Cerebellar nuclear complex (tissue), 1 donor: ENCODE measurements at places on chromosomes 6 and 20.

- DNase-seq: no peak
Measured at GRCh38 chr6:40922281-40922680, 116.7 kb downstream of the UNC5CL start.

DNA sequence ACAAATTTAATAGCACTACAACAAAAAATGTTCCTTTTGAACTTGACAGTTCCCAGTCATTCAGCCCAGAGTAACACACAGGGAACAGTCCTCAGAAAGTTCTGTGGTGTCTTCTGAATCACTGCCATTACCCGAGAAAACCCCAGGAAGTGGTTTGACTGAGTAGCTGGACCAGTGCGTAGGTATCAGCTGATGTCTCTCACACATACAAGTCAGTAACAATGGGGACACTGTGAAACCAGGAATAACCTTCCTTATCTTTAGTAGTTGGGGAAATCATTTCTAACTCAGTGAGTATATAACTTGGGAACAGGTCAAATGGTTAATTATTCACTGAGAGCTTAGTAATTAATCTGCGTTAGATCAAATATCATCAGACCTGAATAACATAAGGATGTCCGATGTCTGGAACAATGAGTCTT is 73.1 kb downstream of the HIVEP2 start:
- no peak for DNase-seq

- no peak for DNase-seq
Measured at GRCh38 chr6:46366190-46366900, 124.9 kb downstream of the RCAN2 start.

GRCh38 chr20:41534170-41534569 is 84.0 kb downstream of the CHD6 start:
- no peak for DNase-seq

- DNase-seq: no peak
Measured at GRCh38 chr20:5364997-5365597, 48.3 kb upstream of the PROKR2 start.

- DNase-seq: no peak
Measured at GRCh38 chr6:15763837-15764236, 101.0 kb upstream of the DTNBP1 start.

DNA sequence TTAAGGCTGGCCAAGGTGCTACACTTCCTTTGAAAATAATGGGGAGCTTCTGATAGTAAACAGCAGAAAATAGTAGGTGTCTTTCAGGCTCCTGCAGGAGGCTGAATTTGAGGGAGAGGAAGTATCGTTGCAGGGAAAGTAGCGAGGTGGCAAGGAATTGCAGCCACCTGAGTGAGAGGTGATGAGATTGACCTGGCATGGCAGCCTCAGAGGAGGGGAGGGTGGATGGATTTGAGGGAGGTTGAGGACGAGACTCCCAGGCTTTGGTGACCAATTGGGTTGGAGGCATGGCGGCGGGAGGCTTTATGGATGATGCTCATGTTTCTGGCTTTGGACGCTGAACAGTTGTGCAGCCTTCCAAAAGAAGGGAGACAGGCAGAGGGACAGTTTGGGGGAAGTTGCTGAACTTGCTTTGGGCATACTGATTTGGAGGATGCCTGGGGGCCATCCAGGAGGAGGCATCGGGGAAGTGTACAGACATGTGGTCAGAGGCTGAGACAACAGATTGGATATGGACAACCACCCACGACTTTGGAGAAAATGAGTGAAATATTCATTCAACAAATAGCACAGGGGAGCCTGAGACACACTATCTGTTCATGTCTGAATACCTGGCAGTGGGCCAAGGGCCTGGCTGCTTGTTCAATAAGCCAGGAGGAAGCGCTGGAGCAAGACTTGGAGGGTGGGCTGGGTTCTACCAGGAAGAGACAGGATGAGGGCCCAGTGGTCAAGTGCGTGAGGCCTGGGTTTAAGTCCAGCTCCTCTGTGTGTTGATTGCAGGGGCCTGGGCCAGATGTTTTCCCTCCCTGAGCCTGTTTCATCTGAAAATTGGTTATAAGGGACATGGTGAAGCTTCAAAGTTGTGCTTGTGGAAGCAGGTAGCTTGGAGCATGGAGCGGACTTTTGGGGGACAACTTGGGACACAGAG is 113.2 kb downstream of the CEBPB start:
- no peak for DNase-seq

GRCh38 chr20:8646716-8647115 is 422.2 kb upstream of the PLCB4 start:
- no peak for DNase-seq

GRCh38 chr20:62480318-62480717 is 4.5 kb upstream of the GATA5 start:
- no peak for DNase-seq

- DNase-seq: no peak
Measured at GRCh38 chr6:91743756-91744155, 1156.9 kb upstream of the MAP3K7 start.

GRCh38 chr20:10177326-10177725 is 41.3 kb upstream of the SNAP25 start:
- peak; percentile 22 for DNase-seq

GRCh38 chr6:142728910-142729481 is 216.0 kb downstream of the HIVEP2 start:
- DNase-seq: no peak

DNA sequence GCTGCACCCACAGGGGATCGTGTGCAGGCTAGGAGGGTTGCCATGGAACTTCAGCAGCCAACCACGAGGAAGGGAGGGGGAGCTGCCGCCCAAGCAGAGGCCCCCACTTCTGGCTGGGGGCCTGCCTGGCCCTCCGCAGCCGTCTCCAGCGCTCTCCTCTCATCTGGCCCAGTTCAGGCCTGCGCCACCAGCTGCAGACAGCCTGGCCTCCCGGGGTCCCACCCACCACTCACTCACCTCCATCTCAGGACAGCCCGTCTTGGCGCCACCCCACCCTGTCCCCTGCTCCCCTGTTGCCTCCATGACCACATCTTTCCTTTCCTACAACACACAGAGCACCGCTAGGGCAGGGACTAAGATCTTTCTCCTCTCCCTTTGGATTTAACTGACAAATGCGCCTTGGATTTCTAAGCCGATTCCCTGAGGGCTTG is 98.7 kb downstream of the ANKRD60 start:
- DNase-seq: no peak

DNA sequence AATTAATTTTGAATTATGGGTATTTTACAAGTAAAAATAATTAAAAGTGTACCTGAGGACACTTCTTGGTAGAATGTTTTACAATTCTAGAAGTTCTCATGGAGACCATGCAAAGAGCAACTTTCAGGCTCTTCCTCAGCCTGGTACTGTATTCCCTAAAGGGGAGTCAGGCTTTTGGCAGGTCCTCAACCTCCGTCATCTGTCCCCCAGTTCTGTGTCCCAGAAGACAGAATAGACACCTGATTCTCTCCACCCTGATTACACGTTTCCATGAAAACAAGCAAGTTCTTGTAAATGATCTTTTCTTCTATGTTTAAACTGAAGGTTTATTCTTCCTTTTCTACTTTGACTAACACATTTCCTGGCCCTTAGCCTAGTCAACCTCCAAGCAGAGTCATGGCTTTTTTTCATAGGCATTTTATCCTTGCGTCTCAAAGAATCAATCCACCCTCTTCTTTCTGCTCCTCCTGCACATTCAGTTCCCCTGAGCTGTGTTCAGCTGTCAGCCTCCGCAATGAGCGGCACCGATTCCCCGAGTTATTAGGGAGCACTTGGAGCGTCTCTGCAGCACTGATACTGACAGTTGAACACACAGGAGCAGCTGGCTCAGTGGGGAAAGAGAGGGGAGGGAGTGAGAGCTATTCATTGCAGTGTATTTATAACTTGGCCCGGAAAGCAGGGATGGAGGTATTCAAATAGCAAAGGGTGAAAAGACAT is 1082.4 kb upstream of the MAP3K7 start:
- DNase-seq: no peak

- no peak for DNase-seq
Measured at GRCh38 chr20:34449674-34450592, 66.3 kb upstream of the DYNLRB1 start.

DNA sequence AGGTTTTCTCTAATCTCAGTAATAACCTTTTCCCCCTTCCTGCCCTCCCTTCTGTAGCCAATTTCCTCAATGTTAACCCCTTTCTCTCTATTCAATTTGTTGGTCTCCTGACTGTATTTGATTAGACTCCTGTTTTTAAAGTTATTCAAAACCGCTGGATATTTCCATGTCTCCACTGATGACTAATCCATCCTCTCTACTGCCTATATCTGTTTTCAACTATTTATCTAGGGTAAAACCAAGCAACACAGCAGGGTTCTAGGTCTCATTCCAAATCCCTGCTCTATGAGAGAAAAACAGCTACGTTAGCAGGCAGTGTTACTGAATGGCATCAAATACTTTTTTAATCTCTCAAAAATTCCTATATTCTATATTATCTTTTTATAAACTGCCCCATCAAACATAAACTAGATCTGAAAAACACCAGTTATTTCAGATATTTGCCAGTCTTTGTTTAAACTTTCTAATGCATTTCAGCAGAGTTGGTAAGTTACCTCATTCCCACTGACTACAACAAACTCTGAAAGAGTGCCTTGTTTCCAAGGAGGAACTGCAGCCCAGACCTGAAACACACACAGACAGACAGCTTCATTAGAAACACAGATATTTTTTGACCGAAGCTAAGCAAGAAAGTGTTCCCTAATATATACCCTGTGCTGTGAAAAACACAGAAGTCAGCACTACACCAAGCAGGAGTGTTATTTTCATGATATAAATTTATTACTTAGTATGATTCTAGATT is 8.2 kb downstream of the RTN4IP1 start:
- no peak for DNase-seq

- DNase-seq: no peak
Measured at GRCh38 chr6:22899426-22899825, 330.1 kb downstream of the HDGFL1 start.

DNA sequence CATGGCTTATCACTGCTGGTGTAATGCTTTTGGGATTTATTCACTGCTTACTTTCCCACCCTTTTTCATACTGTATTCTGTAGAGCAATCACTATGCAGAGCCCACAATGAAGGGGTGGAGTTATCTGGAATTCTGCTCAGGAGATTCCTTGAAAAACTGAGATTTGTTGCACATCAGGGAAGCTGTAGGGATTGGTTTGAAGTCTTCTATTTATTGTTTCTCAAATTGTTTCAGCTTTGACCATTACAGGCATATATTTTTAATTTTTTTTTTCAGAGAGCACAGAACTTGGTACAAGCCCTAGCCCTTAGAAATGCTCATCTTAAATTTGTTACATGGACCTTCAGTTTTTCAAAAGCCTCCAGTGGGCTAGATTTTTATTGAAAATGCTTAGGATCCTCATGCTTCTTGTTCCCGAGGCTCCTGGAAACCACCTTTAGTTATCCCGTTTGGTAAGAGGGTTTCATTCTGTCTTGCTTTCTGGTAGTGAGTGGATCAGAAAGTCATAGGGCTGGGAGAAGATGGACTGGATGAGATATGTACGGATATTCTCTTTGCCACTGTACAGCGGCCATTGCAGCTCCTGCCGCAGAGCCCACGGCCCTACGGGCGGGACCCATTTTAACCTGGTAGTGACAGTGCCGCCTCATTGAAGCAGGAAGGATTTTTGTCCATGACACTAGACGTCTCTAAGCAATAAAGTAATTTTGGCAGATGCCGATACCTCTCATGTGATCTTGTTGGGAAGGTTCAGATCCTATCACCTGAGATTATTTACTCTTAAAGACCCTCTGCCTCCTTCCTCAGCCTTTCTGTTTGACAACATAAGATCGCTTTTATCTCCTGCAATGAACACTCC is 45.3 kb upstream of the ZNF184 start:
- DNase-seq: peak; percentile 44

- DNase-seq: no peak
Measured at GRCh38 chr6:144834426-144835038, 549.4 kb downstream of the UTRN start.

DNA sequence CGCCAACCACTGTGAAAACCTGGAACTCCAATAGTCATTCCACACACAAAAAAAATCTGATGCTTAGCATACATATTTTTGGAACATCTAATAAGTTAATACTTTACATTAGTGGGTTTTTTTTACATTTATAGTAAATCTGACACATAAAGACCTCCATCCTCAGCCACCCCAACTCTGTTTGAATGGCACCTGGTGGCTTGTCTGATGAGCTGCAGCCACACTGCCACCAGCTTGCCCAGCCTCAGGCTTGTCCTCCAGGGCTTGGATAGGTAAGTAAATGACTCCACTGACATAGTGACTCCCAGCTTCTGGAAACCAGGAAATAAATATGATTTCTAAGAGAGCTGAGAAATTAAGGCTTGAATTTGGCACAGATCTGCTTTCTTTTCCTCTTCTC is 71.5 kb downstream of the ZNF133 start:
- DNase-seq: no peak

- DNase-seq: no peak
Measured at GRCh38 chr20:63645218-63645617, 8.0 kb downstream of the STMN3 start.

DNA sequence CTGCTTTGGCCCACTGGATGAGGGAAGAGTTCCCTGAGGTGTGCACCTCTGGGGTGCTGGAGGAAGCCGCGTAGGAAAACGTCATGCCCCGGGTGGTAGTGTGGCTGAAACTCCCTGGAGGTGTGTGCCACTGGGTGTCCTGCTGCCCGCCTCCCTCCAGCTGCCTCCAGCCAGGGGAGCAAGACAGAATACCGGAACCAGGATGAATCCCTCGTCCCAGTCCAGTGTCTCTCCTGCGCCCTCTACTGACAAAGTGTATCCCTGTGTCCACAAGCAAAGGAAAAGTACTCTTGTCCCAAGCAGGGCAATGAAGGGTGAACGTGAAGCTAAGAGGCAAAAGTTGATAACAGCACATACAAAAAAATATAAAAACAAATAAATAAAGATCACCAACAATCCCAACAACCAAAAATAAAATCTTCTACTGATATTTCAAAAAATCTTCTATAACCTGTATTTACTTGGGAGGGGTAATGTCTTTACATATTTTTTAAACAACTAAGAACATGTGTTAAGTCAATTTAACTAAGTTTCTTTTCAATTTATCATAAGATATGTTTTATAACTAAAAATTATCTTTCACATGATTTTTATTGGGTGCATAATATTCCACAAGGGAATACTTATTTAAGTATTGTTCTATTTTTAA is 437.6 kb downstream of the MAFB start:
- no peak for DNase-seq

- no peak for DNase-seq
Measured at GRCh38 chr6:158625881-158626305, 18.6 kb downstream of the DYNLT1 start.

- DNase-seq: no peak
Measured at GRCh38 chr6:44002593-44003344, 124.5 kb downstream of the MRPL14 start.

GRCh38 chr20:38864662-38865061 is 59.2 kb downstream of the PPP1R16B start:
- no peak for DNase-seq

DNA sequence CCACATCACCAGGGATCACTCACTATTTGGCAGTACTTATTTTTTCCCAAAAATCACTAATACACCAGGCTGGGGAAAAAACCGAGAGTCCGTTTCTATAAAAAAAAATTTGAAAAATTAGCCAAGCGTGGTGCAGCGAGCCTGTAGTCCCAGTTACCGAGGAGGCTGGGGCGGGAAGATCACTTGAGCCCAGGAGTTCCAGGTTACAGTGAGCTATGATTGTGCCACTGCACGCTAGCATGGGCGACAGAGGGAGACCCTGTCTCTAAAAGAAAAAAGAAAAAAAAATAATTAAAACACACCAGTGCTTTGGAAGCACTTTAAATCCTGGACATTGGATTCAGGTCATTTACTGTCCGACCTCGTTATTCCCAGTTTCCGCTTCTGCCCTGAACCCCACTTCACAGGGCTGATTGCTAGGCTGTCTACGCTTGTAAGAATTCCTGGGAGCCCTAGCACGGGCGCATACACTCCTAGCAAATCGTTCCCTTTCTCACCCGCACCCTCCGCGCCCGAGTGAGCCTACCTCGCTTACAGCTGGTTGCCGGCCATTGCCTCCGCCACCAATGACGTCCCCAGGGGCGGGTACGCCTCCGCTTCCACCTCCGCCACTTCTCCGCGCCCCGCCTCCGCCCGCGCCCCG is at the start of gene TPMT:
Gene TPMT (minus strand): TSS at position 571 of the 643 bp plus-strand sequence. CDS start 5,950 bp downstream, outside the sequence.
- no peak for DNase-seq
